ENCODE measurements at places on chromosomes 13 and 19. TPM values are rescaled to one million over a fixed set of nuclear protein-coding genes. Genes with fewer than 3 reads are reported as not detected.

Gene FAM83E
- 3.3 TPM for total RNA-seq

Gene PSG2
- total RNA-seq, result not detected

Gene NXNL1
- total RNA-seq, result not detected

Gene RPS5
- total RNA-seq, result 1,942 TPM

Gene RFPL4A
- 1.1 TPM for total RNA-seq

Gene WDR88
- total RNA-seq, result not detected

Gene THOP1
- 114 TPM for total RNA-seq

Gene P2RY11
- 10.8 TPM for total RNA-seq

Gene VAV1
- total RNA-seq, result not detected

Gene KIR3DL2
- not detected for total RNA-seq

Gene SPTBN4
- 0.32 TPM for total RNA-seq

Gene CKM
- total RNA-seq, result 3.9 TPM

Gene GPC5
- 0.49 TPM for total RNA-seq

Gene ZNF66
- 13.5 TPM for total RNA-seq

Gene GTF3A
- total RNA-seq, result 192 TPM

Gene ZNF416
- 6.8 TPM for total RNA-seq

Gene ZFR2
- not detected for total RNA-seq

Gene UNC13A
- total RNA-seq, result not detected

Gene TPTE2
- not detected for total RNA-seq

Gene WTIP
- total RNA-seq, result 15.3 TPM

Gene ZNF792
- 1.6 TPM for total RNA-seq

Gene ZNRF4
- total RNA-seq, result not detected

Gene ADPRHL1
- total RNA-seq, result 2.2 TPM

Gene SAFB2
- 32.6 TPM for total RNA-seq

Gene CKAP2
- total RNA-seq, result 120 TPM

Gene NCLN
- 39.8 TPM for total RNA-seq

Gene CERS1
- total RNA-seq, result 6.1 TPM

Gene HIPK4
- total RNA-seq, result 0.10 TPM

Gene SERPINE3
- not detected for total RNA-seq

Gene FUT2
- 0.30 TPM for total RNA-seq

Gene LHFPL6
- 35.6 TPM for total RNA-seq

Gene ELSPBP1
- not detected for total RNA-seq

Gene EDNRB
- 0.15 TPM for total RNA-seq

Gene ZFP14
- total RNA-seq, result 7.1 TPM

Gene ZNF235
- total RNA-seq, result 8.2 TPM

Gene PKN1
- total RNA-seq, result 66.2 TPM

Gene LENG9
- 0.40 TPM for total RNA-seq

Gene FARP1
- total RNA-seq, result 32.5 TPM

Gene GFY
- total RNA-seq, result not detected

Gene IGFL2
- not detected for total RNA-seq

Gene STXBP2
- total RNA-seq, result not detected

Gene CALR3
- total RNA-seq, result not detected

Gene CFD
- total RNA-seq, result 0.08 TPM

Gene APLP1
- 32.1 TPM for total RNA-seq

Gene OR10H1
- not detected for total RNA-seq

Gene TUBB4A
- not detected for total RNA-seq

Gene FXYD5
- 6.6 TPM for total RNA-seq

Gene CEACAM8
- not detected for total RNA-seq
